ENCODE measurements at places on chromosomes 12 and 14. TPM values are rescaled to one million over a fixed set of nuclear protein-coding genes. Genes with fewer than 3 reads are reported as not detected.

DNA sequence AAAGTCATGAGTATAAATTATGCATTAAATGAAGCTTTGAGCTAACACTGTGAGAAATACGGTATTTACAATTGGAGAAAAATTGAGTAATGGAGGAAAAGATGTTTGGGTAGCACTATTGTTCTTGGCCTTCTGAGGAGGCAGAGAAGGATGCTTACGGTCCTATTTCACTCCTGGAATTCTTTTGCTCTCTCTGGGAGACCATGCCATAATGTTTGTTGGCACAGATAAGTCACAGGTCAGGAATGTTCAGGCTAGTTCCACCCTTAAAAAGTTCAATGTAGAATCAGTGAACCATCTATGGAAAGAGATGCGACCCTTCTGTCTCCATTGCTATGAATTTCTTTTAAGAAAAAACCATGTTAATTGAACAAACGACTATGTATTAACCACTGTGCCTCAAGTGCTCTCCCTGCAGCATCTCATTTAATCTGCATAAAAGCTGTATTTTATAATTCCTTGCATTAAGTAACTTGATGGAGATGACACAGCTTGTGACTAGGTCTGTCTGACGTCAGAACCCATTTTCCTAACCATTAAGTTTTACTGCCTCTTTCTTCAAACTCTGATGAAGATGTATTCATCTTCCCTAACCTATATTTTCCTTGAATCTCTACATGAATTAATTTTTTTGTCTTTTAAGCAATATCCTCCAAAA lies 9.5 kb downstream of the BATF start:
- no peak for DNase-seq

Gene SMOC1
- total RNA-seq, result 12.9 TPM

Gene CIDEB
- 17.3 TPM for total RNA-seq

DNA sequence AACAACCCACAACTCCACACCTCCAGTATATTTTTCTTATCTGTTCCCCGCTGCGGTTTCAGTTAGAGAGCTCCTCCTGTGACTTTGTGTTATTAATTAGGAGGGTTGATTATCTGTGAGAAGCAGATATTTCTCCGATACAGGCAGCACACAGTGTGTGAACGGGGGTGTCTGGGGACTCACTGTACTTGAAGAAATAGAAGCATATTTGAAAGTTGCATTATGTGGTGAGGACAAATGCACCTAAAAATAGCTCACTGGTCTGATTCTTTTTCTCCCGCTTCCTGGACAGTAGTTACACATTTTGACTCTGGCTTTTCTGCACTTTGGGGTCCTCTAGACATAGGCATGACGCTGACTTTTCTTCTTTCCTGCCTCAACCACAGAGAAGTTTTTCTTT lies 277.7 kb downstream of the VRK1 start:
- DNase-seq, result no peak

- no peak for DNase-seq
Observed at GRCh38 chr14:22560662-22561365, 28.2 kb downstream of the DAD1 start.

- no peak for DNase-seq
Observed at GRCh38 chr14:60079723-60080122, 12.0 kb upstream of the PCNX4 start.
